ENCODE measurements at places on chromosomes 2 and 18.
A peak's percentile ranks its signal among the peaks of the same experiment; 100 is the strongest.

- no peak for DNase-seq
These were observed 1384.4 kb upstream of the PIK3C3 start for GRCh38 chr18:40570615-40571014.

DNA sequence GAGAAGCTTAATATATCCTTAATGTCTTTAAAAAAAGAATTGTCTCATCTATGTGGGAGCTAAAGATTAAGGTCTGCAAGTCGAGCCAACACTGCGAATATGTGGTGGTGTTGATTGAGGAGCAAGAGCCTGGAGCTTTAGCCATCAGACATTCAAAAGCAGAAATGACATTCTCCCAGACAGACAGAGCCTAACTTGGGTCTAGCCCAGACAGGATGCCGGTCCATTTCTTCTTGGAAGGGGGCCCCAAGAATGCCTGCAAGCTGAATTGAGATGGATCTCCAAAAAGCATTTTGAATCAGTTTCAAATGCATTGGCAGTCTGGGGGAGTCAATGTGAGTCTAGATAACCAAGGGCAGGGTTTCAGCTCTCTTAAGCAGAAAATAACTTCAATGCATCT, 30.1 kb upstream of the EML4 start:
- no peak for DNase-seq

- DNase-seq: no peak
These were observed 105.8 kb upstream of the CTAGE1 start for GRCh38 chr18:22523481-22523880.

GRCh38 chr2:82027921-82028615, 1723.5 kb upstream of the LRRTM1 start:
- DNase-seq: no peak

GRCh38 chr18:644395-645004, 13.0 kb upstream of the TYMS start:
- peak; percentile 32 for DNase-seq

Data from NCI-H526 (cell line).